ENCODE measurements at places on chromosomes 11 and 22.

DNA sequence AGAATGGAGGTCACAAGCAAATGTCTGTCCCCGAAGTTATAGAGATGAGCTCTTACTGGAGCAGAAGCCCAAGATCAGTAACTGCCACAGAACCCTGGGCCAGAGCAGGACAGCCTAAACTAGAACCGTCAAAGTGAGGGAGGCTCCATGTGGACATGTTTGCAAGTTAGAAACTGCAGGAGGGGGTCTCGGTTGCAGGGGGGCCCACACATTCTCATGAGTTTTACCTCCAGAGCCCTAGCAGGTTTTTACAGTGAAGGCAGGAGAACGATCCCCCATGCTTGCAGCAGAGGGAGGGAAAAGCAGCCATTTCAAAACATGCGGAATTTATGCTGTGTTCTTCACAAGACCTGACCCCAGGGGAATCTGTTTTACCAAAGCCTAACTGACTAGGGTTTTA lies 133.5 kb upstream of the B3GAT1 start:
- no peak overlapping the region for H3K27ac ChIP-seq
- H3K4me3 ChIP-seq, result no peak overlapping the region
- H3K4me1 ChIP-seq, result no peaks in the 10 kb centered on the region
- no peaks in the 10 kb centered on the region for H3K36me3 ChIP-seq

DNA sequence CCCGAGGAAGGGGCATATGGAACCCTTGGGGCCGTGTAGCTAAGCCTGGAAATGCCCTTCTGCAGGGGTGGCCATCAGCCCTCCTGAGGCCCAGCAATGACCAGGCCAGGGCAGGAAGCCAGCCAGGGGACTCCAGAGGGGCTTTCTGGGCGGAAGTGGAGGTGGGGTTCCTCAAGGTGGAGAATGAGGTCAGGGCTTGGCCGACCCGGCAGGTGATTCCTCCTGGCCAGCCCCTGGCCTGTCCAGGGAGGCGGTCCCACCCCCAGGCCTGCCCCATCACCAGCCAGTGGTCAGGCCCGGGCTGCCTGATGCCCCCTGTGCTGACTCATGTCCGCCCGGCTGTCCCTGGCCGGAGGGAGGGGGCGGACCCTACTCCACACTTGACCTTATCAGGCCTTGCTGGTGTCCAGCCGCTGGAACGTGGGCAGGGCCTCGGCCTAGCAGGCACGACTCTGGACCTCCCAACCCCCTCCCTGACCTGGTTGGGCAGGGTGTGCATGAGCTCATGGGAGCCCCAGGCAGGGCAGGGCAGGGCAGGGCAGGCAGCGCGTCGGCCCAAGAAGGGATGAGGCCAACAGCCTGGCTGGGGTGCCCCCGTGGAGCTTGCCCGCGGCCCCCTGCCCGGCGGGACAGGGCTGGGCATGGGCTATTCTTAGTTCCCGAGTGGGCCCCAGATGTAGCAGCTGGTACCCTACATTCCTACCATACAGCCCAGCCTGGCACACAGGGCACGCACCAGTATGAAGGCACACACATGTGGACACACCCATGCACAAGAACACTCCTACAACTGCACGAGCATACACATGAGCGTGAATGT lies 35.9 kb downstream of the RPL3 start:
- no peaks in the 10 kb centered on the region for H3K4me1 ChIP-seq
- H3K27ac ChIP-seq, result no peak overlapping the region
- H3K27me3 ChIP-seq, result no peaks in the 10 kb centered on the region
- no peak overlapping the region for H3K4me3 ChIP-seq
- DNase-seq, result no peak

DNA sequence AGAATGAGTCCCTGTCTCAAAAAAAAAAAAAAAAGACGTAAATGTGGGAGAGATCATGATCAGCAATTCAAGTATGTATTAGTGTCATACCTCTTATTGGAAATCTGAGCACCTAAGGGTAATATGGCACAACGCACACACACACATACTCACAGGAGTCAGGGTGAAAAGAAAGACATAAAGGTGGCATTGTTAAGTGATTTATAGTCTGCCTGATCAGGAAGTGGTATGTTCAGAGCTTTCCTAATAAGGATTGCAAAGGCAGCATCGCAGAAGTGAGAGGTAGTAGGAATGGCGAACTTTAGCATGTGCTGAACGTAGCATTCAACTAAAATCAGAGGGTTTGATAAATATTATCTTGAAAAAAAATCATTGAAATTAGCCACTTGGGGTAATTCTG lies 854.3 kb downstream of the METTL15 start:
- H3K27ac ChIP-seq, result no peak overlapping the region
- no peak overlapping the region for H3K4me3 ChIP-seq
- no peaks in the 10 kb centered on the region for H3K36me3 ChIP-seq
- no peak for DNase-seq

DNA sequence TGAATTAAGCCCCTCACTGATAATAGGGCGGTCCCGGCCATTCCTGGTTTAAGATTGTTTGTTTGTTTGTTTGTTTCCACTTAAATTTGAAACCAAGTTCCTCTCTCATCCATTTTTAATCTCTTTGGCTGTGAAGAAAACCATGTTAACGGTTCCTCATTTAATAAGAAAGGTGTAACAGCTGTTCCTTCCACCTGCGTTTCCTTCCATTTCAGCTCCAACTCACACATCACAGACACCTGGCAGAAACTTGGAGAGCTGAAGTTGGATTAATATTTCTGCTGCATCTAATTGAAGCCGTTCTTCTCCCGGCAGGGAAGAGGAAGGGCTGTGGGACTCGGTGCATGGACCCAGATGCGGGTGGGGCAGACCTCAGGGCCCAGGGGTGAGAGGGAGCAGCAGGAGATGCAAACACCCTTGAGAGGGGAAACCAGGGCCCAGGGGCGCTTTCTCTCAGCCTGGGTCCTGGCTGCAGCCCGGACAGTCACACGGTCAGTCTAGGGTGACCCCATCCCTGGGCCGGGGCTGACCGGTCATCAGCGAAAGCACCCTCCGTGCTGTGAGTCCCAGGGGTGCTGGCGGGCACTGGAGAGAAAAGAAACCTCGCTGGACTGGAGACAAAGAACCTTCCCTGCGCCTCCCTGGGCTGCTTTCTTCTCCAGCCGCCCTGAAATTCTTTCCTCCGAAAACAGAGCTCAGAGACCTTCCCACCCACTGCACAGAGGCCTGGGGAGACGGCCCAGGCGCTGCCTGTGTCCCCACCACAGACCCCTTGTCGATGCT lies 242.0 kb downstream of the BRD1 start:
- H3K36me3 ChIP-seq, result no peaks in the 10 kb centered on the region
- H3K27ac ChIP-seq, result no peak overlapping the region
- H3K27me3 ChIP-seq, result no peaks in the 10 kb centered on the region
- H3K4me1 ChIP-seq, result no peaks in the 10 kb centered on the region

GRCh38 chr22:26890870-26891269 lies 233.5 kb downstream of the MIAT start:
- no peaks in the 10 kb centered on the region for H3K4me1 ChIP-seq
- no peaks in the 10 kb centered on the region for H3K36me3 ChIP-seq
- DNase-seq, result no peak
- H3K4me3 ChIP-seq, result no peak overlapping the region
- no peaks in the 10 kb centered on the region for H3K27me3 ChIP-seq
- H3K27ac ChIP-seq, result no peak overlapping the region

DNA sequence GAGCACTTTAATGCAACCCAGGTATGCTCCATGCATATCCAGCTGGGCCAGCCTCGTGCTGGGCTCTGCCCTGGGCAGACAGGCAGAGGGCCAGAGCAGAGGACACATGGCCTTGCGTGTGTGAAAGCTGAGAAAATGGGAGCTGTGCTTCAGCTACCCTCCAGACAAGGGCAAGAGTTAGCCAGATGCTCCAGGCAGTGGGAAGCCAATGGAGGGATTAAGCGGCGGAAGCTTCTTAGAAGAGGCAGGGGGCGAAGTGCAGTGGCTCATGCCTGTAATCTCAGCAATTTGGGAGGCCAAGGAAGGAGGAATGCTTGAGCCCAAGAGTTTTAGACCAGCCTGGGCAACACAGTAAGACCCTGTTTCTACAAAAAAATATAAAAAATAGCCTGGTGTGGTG lies 9.8 kb upstream of the ARHGEF17 start:
- H3K27me3 ChIP-seq, result no peaks in the 10 kb centered on the region
- H3K27ac ChIP-seq, result no peak overlapping the region
- DNase-seq, result no peak
- no peaks in the 10 kb centered on the region for H3K36me3 ChIP-seq
- no peaks in the 10 kb centered on the region for H3K4me1 ChIP-seq

Measured in effector memory CD4-positive, alpha-beta T cell (primary cell).